GM12864 (cell line): ENCODE measurements at places on chromosomes 6 and 20.

DNA sequence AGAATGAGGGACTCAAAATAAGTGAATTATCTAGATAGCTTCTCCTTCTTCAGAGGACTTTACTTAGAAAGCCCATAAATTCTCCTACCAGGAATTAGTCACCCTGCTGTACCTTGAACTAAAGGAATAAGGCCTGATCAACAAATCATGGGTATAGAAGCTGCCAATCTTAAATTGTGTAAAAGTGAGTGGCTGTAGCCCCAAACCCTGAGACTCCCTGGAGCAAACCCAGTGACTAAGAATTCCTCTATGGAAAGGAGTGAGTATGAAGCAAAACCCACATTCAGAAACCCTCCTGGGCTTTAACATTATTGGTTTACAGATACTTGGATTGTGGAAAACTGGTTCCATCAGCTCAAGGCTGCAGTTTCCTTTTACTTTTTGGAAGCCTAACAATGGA lies 285.8 kb upstream of the TBX18 start:
- no peak for DNase-seq

DNA sequence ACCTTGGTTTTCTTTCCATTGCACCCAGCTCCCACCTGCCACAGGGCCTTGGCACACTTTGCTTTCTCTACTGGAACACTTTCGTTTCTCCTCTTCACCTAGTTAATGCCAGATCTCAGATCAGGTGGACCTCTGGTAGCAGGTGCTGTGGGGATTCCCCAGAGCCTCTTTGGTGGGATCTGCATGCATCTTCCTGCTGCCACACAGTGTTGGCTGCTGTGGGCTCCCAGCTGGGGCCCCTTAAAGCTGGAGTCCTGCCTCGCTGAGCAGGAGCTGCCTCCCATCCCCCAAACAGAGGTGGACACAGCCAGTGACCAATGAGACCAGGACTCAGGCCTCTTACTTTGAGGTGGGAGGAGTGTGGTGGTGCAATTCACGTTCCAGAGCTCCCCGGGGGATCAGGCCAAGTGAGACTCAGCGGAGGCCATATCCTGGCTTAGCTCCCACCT lies 28.4 kb downstream of the CEBPB start:
- no peak for DNase-seq

DNA sequence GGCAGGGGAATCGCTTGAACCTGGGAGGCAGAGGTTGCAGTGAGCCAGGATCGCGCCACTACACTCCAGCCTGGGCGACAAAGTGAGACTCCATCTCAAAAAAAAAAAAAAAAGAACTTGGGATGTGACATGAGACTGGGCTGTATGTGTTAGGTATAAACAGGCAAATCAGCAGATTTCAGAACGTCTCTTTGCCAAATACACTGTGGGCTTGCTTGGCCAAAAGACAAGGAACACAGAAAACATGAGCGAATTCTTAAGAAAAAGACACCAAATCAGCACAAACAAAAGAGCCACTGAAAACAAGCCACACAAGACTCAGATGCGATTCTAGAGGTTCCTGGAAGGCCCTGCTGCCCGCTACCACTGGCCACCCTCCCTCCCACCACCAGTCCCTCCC lies 12.5 kb downstream of the ETV7 start:
- no peak for DNase-seq

GRCh38 chr6:167293590-167294091 lies 2.5 kb downstream of the UNC93A start:
- no peak for DNase-seq

- DNase-seq: no peak
Observed at GRCh38 chr20:7240490-7240889, 473.0 kb downstream of the BMP2 start.

DNA sequence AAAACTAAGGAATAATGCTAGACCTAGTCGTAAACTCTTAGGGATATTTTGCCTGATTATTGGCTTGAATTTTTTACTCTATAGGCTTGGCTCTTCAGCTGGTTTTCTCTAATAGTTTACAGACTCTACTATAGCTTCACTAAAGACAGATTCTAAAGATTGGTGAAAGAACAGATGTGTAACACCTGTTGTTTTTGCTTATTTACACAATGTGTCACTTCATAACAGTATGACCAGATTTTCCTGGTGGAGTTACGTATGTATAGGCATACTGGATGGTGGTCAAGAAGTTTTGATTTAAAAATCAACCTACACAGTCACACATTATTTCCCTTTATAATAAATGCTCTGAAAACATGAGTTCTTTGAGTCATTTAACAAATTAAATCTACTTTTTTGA lies 4.8 kb downstream of the COL19A1 start:
- DNase-seq: no peak

DNA sequence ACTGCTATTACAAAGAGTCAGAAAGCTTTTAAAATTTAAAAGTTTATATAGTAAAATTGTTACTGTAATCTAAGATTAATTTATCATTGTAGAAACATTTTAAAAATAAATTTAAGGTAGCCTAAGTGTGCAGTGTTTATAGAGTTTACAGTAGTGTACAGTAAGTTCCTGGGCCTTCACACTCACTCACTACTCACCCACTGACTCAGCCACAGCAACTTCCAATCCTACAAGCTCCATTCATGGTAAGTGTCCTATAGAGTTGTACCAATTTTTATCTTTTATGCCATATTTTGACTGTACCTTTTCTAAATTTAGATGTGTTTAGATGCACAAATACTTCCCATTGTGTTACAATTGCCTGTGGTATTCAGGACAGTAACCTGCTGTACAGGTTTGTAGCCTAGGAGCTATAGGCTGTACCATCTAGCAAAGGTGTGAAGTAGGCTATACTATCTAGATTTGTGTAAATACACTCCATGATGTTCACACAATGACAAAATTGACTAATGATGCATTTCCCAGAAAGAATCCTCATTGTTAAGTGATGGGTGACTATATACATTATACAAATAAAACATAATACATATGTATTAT lies 10.2 kb upstream of the TMEM170B start:
- DNase-seq: no peak

DNA sequence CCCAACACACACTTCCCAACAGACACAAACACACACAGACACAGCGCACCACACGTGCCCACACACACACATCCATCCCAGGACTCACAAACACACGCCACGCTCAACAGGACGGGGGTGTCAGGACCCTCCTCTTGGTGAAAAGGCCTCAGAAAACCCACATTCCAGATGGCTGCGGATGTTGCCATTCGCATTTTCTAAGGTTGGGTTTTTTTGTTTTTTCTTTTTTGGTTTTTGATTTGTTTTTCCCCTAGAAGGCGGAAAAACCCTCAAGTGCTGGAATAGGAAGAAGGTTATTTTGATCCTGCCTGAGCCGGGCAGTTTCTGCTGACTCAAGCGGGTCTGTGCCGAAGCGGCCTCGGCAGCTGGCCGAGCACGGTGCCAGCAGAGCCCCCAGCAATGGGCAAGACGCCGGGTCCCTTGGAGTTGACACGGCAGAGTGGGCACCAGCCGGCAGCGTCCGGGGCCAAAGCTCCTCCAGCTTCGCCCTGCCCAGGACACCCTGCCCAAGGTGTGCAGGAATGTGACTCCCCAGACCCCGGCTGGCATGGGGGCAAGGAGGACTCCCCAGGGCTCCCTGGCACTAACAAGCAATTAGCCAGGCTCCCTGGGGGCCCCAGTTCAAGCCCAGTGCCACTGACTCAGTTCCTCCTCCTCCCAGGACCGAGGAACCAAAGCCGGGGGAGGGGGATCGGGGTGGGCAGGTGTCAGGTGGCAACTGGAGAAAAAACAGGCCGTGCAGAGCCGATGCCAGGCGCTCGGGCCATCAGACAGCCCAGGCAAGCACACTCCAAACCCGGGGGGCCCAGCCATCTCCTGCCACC lies 40.9 kb upstream of the ZBP1 start:
- DNase-seq: no peak

GRCh38 chr20:25541676-25542075 lies 43.7 kb downstream of the NINL start:
- no peak for DNase-seq

- no peak for DNase-seq
Observed at GRCh38 chr20:24472426-24472825, 3.0 kb downstream of the SYNDIG1 start.

DNA sequence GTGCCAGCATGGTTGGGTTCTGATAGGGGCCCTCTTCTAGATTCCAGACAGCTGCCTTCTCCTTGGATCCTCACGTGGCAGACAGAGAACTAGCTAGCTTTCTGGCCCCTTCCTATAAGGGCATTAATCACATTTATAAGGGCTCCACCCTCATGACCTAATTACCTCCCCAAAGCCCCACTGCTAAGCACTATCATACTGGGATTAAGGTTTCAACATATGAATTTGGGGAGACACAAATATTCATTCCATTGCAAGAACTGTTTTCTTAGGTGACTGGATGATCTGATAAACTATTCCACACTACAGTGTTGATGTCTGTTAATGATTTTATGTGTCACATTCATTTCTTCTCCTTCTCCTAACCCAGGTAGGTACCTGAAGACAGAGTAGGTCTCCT lies 135.8 kb upstream of the COL21A1 start:
- DNase-seq: no peak

- no peak for DNase-seq
Observed at GRCh38 chr20:45300961-45301360, 5.7 kb upstream of the RBPJL start.

DNA sequence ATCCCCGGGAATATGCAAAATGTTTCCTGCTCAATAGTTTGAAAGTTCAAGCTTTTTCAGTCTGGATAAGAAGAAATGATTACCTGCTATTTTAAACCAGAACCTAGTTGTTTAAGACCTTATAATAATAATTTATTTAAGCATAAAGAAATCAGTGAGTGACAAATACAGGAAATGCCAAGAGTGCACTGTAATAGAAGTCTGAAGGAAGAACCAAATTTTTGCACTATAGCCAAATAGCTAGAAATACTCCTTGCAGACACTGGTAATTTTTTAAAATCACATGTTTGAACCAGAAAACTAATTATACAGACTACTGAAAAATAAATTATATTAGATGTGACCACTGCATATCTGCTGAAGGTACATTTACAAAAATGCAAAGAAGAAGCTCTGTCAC lies 93.2 kb downstream of the MMS22L start:
- no peak for DNase-seq

DNA sequence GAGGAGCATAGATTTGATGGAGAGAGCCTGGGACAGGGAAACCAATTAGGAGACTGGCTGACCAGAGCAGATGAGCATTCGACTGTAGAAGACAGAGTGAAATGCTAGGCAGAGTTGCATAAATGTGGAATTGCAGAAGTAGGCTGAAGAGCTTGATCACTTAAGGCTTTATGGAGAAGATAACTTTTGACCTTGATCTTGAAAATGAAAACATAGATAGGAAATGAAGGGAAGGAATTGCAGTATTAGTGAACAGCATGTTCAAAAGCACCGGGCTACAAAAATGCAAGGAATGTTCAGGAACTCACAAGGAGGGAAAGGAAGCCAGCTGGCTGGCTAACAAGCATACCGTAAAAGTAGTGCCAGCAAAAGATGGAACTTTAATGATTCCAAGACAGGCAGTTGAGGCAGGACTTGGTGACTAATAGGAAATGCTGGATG lies 20.5 kb upstream of the LTV1 start:
- DNase-seq: no peak
